ENCODE measurements at places on chromosomes 12 and 14.

DNA sequence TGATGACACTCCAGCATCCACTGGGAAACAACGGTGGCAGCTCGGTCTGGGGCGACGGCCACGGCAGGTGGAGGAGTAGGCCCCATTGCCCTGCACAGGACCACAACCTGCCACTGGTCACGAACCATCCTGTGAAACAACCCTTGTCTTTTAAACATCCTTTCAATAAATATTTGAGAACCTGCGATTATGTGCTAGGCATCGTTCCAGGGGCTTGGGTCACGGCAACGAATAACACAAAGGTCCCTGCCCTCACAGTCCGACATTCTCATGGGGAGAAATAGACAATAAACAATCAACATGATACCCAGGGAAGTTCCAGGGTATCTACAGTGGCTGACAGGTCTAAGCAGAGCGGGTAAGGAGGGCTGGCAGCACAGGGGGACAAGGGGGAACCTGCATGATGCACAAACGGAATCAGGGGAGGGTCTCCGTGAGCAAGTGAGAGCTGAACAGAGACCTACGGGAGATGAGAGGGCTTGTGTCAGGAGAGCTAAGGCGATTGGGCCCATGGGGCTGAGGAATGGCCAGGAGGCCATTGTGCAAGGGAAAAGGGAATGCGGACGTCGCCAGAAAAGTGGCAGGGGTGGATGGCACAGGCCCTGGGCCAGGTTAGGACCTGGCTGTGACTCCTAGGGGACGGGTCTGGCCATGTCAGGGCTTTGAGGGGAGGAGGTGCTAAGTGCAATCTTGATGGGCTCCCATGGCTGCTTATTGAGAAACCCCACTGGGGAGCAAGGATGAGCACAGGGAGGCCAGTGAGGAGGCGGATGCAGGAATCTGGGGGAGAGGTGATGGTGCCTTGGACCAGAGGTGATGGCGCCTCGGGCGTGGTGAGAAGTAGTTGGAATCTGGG lies 9.7 kb downstream of the SCARB1 start:
- no peak for DNase-seq

GRCh38 chr14:68716698-68717097 lies 76.2 kb downstream of the ZFP36L1 start:
- no peak for DNase-seq

DNA sequence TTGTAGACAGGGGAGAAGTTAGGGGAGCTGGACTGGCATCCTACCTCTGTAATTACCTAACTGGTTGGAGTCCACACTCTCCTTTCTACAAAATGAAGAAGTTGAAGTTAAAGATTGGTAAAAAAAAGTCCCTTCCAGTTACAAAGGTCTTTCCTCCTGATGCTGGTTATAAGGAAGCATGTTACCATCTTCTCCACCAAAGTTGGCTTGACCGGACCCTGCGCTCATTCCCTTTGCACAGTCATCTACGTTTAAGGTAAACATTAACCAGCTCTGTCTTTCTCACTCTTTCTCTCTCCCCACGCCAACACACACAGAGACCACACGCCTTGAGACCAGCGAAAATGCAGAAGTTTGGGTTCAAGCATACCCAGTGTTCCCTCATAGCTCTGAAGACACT lies 11.9 kb downstream of the FBLN5 start:
- no peak for DNase-seq

DNA sequence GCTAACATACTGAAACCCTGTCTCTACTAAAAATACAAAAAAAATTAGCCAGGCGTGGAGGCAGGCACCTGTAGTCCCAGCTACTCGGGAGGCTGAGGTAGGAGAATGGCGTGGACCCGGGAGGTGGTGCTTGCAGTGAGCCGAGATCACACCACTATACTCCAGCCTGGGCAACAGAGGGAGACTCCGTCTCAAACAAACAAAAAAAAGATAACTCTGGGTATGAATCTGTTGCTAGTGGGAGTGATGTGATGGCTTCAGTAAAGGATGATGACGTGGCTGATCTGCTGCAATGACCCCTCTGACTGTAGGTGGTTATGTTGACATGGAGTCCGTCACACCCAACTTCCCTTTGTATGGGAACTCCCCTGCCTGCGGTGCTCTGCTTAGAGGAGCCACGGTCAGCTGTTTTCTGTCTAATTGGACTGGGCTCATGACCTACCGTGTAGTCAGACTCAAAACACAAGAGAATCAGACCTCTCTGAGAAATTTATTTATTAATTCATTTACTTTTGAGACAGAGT lies 59.1 kb upstream of the MED13L start:
- no peak for DNase-seq

All from activated effector memory CD4-positive, alpha-beta T cell treated with anti-CD3 and anti-CD28 coated beads, Interleukin-2, amount 50 U/mL, for 16 hours (primary cell).